ENCODE measurements at places on chromosomes 13 and 19. TPM values are rescaled to one million over a fixed set of nuclear protein-coding genes. Genes with fewer than 3 reads are reported as not detected.
A peak's percentile ranks its signal among the peaks of the same experiment; 100 is the strongest.

The KCNN1 gene
- total RNA-seq, result 0.48 TPM

The ADGRE1 gene
- 13.2 TPM for total RNA-seq

The TTC9B gene
- not detected for total RNA-seq

The KLK14 gene
- total RNA-seq, result not detected

The RASIP1 gene
- total RNA-seq, result 3.1 TPM

The DACT3 gene
- 26.7 TPM for total RNA-seq

The CYP2A6 gene
- not detected for total RNA-seq

The PLEKHG2 gene
- 37.8 TPM for total RNA-seq

The GPC5 gene
- total RNA-seq, result 1.4 TPM

GRCh38 chr19:12825254-12826131 lies 8.9 kb downstream of the RTBDN start:
- no peak for DNase-seq

DNA sequence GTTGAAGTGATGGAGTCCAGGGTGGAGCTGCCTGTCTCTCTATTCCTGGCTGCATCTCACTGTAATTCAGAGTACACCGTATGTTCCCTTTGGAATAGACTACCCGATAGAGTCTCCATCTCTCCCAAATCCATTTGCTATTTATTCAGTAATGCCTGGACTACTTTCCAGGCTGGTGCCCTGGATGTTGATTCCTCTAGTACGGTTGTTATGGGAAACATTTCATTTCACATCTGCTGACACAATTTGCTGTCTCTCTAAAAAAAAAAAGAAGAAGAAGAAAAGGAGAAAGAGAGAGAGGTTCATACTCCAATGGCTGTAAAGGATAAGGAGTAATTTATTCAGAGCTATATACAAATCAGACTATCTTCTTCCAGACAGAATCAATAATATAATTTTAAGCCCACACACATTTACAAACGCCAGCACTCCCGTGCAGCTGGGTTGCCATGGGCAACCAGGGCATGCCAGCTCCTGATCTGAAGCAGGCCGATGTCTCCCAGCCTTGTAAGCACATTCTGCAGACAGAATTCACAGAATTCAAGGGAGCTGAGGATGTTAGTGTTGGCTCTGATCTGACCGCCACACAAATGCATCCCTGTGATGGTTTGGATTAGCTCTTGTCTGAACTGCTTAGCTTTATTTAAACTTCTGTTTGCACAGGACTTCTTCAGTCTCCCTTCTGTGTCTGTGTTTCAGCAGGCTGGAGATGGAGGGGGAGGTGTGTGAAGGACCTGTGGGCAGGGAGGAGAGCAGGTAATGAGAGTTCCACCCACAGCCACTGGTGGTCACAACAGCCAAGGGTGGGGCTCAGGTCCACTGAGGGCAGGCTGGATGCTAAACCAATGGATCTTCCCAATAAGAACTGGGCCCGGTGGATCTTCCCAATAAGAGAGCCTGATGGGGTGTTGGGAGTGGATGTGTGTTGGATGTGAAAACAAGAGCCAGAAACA lies 66.0 kb downstream of the TEX26 start:
- DNase-seq, result peak; percentile 90

- no peak for DNase-seq
Observed at GRCh38 chr19:54121259-54121658, 5.7 kb downstream of the PRPF31 start.

GRCh38 chr13:46663206-46664037 lies 110.5 kb downstream of the LRCH1 start:
- DNase-seq, result no peak

DNA sequence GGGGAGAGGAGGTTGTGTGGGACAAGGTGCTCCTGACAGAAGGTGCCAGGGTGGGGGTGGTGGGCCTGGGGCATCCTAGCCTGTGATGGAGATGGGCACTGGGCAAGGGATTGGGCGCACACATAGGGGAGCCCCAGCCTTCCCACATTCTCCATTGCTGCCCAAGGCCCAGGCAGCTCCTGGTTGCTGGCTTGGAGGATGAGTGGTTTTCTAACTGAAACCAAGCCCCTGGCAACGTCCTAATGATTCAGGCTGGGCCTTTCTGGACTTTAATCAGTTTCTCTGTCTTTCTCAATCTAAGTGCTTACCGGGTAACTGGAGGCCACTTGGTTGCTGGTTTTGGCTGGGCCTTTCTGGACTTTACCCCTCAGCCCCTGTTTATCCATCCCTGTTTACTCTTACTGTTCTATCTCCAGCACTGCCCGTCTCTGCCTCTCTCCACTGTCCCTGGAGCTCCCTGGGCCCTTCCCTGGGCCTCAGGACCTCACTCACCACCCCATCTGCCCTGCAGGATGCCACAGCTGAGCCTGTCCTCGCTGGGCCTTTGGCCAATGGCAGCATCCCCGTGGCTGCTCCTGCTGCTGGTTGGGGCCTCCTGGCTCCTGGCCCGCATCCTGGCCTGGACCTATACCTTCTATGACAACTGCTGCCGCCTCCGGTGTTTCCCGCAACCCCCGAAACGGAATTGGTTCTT lies 354 bp downstream of the CYP4F3 start:
- no peak for DNase-seq

DNA sequence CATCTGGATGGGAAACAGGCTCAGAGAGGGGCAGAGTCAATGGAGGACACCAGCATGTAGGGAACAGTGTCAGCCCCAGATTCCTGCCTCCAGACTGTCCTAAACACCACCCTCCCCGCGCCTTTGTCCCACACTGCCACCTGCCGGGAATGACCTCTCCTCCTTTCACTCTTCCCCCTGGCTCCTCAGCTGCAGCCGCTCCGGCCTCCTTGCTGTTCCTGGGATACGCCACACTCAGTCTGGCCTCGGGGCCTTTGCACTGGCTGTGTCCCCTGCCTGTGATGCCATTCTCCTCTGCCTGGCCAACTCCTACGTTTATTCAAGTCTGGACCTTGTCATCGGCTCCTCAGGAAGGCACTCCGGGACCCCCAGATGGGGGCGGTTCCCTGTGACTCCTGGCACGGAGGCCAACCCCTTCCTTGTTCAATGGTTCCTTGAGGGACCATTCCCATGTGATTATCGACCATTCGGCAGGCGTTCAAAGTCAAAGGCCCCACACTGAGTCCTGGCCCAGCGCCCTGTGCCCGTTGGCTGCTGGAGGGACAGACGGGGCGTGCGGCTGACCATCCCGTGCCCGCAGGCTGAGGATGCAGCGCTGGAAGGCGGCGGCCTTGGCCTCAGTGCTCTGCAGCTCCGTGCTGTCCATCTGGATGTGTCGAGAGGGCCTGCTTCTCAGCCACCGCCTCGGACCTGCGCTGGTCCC lies 15.8 kb downstream of the FUT6 start:
- DNase-seq, result no peak

DNA sequence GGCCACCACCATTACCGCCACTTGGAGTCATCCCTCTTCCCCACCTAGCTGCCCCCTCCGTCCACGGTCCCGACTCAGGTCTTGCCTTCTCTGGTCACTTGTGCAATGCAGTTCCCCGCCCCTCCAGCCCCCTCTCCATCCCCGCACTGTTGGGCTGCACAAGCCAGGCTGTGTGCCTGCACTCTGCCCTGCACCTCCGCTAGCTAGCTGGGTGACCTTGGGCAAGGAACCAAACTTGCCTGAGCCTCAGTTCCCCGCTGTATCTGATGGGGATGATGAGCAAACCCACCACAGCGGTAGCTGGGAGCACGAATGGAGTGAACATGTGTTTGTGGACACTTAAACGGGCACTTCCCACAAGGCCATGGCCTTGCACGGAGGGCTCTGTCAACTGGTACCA lies 5.6 kb upstream of the TMEM147 start:
- no peak for DNase-seq

- no peak for DNase-seq
Observed at GRCh38 chr19:10113964-10114650, 2.6 kb downstream of the P2RY11 start.

DNA sequence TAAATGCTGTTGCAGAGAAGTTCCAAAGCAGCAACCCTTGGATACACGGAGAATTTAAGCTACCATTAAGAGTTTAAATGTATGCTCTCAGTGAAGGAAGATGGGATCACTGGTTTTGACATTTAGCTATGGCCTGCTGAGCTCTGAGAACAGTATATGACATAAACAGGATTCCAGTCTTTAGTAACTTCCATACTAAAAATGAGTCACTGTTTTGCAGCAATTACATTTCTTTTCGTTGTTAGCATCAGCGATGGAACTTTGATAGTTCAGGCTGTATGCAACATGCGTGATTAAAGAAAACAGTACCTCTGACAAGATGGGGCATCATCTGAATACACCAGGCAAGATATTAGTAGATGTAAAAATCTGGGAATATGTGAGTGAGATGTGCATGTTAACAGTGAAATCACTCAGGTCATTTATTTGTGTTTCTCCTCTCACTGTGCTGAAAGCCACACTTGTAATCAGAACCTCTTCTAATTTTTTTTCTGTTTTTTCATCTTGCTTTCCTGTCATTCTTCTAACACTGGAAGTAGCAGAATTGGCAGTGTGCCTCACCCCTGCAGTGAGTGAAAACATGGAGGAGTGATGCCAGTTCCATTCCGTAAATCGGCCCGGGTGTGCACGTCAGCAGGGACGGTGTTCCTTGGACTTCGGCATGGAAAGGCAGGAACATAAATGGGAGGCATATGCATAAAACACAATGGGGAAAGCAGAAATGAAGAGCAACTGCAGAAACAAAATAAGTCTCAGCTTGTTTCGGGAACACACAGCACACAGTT lies 361.5 kb downstream of the OXGR1 start:
- DNase-seq, result no peak

DNA sequence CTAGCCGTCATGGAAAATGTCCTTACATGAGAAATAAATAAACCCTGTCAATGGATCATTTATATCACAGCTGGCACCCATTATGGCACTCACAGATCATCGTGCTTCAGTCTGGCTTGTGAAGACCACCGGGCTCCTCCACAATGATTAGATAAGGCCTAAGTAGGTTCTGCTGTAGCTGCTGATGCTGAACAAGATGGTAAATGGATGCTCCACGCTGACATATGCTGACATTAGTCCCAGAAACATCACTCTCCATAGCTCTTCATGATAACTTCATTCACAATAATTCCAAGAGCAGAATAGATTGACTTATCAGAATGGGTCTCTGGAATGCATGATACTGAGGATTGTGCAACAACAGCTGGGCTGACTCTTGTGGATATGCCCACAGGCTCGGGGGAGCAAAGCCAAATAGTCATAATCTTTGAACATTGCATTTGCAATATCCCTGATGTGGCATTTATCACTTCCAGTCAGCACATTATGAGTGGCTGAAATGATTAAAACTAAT lies 63.8 kb upstream of the RXFP2 start:
- DNase-seq, result peak; percentile 4

DNA sequence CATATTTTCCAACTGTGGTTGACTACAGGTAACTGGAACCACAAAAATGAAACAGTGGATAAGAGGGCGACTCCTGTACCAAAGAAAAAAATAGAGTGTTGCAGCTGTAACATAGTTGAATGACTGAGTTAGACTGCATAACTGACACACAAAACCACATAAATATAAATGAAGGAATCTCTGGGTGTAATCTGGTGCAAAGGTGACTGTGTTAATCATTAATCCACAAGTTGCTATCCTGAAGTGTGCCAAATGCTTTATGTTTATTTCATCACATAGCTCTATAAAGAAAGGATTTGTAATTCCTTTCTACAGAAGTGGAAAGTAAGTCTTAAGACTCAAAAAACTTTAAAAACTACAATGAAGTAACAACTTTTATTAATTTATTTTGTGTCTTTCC lies 6.0 kb upstream of the GJB2 start:
- DNase-seq, result no peak

DNA sequence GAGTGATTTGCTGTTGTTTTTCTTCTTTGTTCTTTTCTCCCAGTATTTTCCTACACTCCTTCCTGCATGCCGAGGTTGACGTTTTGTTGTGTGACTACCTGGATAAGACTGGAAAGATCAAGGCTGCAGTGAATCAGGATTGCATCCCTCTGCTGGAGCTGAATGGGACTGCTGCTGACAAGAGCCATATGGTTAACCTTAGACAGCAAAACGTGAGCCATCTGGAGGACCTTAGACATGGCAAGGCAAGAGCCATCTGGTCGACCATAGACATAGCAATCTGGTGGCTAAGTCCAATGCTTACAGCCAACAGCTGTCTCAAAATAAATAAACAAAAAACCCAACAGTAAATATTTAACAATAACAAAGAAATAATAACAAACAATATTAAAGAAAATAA lies 42.6 kb upstream of the ZNF91 start:
- DNase-seq, result no peak

GRCh38 chr19:38294090-38294489 lies 10.0 kb upstream of the C19orf33 start:
- DNase-seq, result no peak

GRCh38 chr13:66659701-66660467 lies 570.3 kb downstream of the PCDH9 start:
- DNase-seq, result peak; percentile 80

GRCh38 chr13:109630271-109630670 lies 156.1 kb downstream of the IRS2 start:
- no peak for DNase-seq

DNA sequence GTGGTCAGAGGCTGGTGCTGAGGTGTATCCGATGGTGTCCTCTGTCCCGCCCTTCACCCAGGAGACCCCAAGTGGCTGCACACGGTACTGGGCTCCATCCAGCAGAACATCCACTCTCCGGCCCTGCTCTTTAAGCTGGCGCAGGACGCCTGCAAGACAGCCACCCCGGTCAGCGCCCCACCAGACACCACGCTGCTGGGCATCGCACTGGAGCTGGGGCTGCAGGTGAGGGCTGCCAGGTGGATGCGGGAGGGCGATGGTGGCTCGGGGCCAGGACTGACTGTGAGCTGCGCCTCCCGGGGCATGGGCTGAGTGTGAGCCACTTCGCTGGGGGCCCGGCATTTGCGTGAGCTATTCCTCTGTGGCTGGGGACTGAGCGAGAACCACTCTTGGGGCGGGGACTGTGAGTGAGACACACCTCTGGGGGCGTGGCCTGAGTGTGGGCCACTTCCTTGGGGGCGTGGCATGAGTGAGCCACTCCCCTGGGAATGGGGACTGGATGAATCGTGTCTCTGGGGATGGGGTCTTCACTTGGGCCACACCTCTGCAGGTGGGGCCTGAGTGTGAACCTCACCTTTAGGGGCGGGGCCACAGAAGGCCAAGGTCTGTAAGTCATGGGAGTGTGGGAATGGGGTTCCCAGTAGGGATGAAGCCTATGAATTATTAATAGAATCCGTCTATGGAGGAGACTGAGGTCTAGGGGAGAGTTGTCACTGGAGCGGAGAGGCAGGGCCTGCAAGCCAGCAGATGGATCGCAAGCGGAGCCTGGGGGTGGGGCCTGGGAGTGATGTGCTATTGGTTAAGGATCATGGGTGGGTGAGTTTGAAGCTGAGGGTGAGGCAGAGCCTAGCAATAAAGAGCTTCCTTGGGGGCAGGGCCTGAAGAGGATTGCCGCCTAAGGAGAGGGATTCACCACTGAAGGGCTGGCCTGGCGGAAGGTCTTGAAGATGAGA lies 30.5 kb downstream of the ZSWIM4 start:
- peak; percentile 19 for DNase-seq

GRCh38 chr13:41236369-41236768 lies 27.0 kb downstream of the MTRF1 start:
- no peak for DNase-seq

All from umbilical cord (tissue), 2 donors.